ENCODE measurements at places on chromosomes 3 and 15.

DNA sequence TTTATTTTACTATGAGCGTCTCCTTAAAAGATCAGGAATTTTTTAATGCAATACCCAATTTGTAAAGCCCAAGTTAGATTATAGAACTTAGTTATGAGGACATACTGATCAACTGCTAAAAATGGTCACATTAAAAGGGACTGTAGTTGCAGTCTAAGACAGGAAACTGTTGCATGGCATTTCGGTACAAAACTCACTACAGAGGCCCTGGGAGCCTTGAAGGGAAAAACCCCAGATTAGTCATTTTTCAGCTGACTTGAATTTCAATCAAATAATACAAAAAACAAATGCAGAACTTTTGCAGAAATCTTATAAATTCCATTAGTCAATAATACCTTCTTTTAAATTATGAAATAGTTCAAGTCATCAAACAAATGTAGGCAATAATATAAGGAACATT, 6.9 kb upstream of the PTX3 start:
- no peak for DNase-seq

- DNase-seq: no peak
Measured at GRCh38 chr3:51378726-51379125, 6.4 kb upstream of the MANF start.

- DNase-seq: no peak
Measured at GRCh38 chr3:64046996-64047594, 23.8 kb upstream of the PSMD6 start.

DNA sequence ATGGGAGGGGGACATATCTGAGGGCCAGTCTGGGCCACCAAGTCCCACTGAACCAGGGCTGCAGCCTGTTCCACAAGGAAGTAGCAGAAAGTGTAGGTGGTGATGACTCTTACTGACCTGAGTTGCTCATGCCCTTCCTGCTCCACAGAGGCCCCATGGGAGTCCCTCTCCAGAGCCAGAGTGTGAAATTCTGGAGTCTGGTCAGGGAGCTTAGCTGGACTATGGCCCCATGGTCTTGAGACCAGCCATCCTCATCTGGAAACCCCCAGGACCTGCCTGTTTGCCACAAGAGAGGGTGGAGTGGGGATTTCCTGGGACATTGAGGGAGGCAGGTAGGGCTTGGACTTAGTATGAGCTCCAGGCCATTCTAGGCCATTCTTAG, 3.0 kb downstream of the SPINT1 start:
- DNase-seq: no peak
